Activated CD4-positive, alpha-beta T cell treated with anti-CD3 and anti-CD28 coated beads, Interleukin-10, Interleukin-2, amounts not matched to agents 100 ng/mL and 50 ng/mL, durations not matched to agents 16 hours and 8 hours (primary cell): ENCODE measurements at places on chromosomes 13 and 19.

DNA sequence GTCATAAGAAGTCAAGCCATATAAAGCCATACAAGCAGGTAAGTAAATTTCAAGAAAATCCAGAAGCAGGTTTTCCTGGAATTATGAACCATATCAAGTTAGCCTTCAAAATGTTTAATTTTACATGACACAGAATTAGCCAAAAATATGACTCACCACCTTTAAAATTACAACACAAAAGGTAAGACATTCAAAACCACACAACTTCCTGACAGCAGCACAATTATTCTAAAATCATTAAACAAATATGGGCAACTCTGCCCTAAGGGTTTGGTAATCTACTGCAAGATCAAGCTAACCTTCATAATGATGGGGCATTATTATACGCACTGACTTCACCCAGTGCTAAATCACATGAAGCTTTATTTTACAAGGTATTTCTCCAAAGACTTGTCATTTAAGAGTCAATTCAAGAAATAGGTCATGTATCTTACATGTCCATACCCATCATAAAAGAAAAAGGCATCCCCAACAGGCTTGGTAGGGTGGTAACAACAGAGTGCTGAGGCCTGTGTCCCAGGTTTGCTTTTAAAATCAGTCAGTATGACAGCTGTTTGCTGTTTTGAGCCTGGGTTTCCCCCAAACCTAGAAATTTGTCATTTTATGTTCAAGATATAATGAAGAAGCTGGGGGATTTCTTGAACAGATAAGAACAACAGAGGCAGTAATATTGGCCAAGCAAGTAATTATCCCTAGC, 15.2 kb downstream of the RCBTB1 start:
- DNase-seq, result peak; percentile 65

- no peak for DNase-seq
Measured at GRCh38 chr19:15253061-15253460, 20.8 kb upstream of the EPHX3 start.

- no peak for DNase-seq
Measured at GRCh38 chr13:87872813-87873212, 201.6 kb downstream of the SLITRK5 start.

DNA sequence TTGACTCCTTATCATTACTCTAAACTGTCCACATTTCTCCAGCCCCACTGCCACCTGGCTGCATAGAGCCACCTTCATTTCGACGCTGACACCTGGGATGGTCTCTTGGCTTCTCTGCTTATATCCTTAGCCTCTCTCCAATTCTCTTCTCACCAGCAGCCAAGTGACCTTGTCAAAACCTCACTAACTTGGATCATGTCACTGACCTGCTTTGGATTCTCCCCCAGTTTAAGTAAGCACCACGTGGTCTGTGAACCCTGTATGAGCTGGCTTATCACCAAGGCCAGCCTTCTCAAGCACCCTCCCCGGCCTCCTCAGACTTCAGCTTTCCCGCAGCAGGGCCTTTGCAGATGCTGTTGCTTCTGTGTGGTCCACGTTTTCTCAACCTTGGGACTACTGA, 12.3 kb upstream of the GGACT start:
- DNase-seq, result no peak

DNA sequence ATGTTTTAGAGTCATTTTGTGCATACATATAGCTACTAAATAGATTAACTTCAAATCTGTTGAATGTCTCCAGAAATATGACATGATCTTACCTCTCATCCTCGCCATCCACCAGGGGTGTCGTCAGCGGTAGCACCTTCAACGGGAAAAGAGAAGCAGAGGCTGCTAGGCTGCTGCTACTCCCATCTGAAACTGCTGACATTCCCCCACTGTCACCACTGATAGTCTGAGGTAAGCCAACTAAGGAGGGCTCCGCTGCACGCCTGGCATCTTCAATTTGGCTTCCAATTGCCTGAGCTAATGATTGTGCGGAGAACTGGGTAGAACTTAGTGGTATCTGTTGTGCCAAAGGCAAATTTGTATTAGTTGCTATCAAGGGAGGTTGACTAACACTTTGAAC, 3.1 kb downstream of the TSC22D1 start:
- no peak for DNase-seq

- DNase-seq, result no peak
Measured at GRCh38 chr19:38713227-38713649, 31.0 kb downstream of the CAPN12 start.
